ENCODE measurements at places on chromosomes 2 and 18. TPM values are rescaled to one million over a fixed set of nuclear protein-coding genes. Genes with fewer than 3 reads are reported as not detected.

- no peak for DNase-seq
These were observed 19.1 kb upstream of the AFTPH start for GRCh38 chr2:64504774-64505720.

- DNase-seq, result no peak
These were observed 56.8 kb upstream of the KIDINS220 start for GRCh38 chr2:8893978-8894820.

GRCh38 chr2:113124181-113124961 lies 3.0 kb upstream of the IL1RN start:
- peak; percentile 40 for DNase-seq

DNA sequence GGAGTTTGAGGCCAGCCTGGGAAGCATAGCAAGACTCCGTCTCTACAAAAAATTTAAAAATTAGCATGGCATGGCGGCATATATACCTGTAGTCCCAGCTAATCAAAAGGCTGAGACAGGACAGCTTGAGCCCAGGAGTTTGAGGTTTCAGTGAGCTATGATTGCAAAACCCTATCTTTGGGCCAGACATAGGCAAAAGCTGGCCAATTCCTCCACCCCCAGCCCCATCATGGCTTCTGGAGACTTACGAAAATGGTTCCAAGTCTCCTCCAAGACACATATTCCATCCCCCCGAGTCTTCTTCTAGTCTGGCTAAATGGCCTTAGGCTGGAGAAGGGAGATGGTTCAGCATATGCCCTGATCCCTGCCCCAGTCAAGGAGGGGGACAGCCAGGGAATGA lies 172.8 kb upstream of the HAAO start:
- no peak for DNase-seq

DNA sequence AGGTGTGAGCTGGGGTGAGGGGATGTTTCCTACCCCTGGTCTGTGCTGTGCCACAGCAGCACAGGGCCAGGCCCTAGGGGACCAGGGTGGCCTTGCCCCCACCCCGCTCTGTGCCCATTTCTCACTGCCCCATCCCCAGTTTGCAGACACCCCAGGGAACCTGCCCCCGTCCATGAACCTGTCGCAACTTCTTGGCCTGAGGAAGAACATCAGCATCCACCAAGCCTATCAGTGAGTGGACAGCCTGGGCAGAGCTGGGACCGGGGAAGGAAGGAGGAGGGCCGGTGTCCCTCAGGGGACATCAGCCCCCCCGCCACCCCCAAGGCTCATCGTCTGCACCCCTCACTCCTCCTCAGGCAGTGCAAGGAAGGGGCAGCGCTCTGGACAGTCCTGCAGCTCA lies 7.5 kb downstream of the PROM2 start:
- DNase-seq, result no peak

DNA sequence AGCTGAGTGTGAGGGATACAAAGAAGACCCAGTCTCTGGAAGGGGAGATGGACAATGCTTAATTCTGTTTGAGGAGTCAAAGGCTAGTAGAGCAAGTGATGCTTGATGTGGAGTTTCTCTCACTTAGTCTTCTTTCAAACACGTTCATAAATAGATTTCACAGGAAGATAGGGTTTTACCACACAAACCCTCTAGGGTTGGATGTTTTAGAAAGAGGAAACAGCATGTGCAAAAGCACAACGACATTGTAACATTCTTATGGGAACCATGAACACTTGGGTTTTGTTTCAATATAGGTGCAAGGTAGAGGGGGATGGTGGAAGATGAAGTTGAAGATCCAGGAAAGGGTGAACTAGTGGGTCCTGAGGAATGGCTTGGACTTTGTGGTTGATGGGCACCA lies 10.8 kb upstream of the EFEMP1 start:
- DNase-seq, result no peak

- no peak for DNase-seq
These were observed 56.7 kb downstream of the DIS3L2 start for GRCh38 chr2:232018181-232018580.

DNA sequence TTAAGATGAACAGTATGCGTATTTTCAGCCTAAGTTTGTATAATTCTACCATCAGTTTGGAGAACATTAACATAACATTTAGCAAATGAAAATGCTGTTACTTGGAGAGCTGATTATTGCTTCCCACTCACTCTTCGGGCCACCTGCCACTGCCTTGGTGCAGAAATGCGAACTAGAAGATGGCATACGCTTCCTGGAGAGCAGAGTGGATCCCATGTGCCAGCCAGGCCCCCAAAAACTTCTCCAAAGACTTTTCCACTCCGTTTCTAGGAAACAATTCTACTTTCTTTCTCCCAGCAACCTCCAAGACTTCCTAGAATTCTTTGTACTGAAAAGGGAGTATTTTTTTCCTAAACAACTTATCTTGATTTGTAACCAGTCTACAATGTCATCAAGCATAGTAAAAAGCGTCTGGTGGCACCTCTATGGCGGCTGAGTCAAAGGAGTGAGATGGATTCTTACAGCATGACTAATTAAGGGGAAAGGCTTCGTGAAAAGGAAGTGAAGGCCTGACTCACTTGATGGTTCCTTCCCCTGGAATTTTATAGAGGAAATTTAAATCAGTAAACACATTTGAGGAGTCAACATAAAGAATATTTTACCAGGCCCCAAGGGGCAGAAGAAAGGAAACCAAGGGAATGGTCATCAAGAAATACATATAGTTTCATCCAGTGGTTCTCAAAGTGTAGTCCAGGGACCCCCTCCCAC lies 36.6 kb downstream of the FEZ2 start:
- no peak for DNase-seq

Gene ACTG2
- total RNA-seq, result not detected

DNA sequence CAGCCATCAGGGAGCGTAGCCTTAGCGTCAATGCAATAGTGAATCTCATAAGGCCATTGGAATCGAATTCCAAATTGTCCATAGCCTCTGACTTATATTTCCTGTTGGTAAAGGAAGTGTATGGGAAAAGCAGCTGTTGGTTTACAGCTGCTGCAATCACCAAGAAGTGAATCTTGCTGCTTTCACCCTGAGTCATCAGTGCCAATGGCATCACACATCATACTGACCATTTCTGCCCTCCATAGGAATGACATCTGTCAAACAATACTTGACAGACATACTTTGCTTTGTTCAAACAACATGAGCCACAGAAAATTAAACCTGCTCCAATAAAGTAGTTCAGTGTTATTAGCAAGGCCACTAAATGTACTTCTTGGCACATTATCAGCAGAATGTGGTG lies 111.2 kb upstream of the KLHL29 start:
- no peak for DNase-seq

DNA sequence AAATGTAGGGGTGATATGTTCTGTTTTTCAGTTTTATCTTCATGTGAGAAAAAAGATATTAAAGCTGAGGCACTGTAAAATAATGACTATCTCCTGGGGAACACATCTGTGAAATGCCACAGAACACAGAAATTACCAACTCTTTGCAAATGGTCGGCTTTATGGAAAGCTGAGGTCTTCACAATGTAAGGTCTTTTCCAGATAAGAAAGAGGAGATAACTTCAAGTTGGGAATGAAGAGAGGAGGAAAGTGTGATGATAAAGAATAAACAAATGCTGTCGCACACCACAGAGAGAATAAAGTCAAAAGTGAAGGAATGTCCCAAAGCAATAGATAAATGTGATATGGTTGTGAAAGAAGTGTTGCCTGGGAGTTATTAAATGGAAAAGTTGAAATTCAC lies 1.2 kb upstream of the ALPK2 start:
- DNase-seq, result no peak

GRCh38 chr2:70767079-70767698 lies 811 bp downstream of the ADD2 start:
- peak; percentile 51 for DNase-seq

GRCh38 chr2:152505495-152505906 lies 170.5 kb downstream of the FMNL2 start:
- no peak for DNase-seq

DNA sequence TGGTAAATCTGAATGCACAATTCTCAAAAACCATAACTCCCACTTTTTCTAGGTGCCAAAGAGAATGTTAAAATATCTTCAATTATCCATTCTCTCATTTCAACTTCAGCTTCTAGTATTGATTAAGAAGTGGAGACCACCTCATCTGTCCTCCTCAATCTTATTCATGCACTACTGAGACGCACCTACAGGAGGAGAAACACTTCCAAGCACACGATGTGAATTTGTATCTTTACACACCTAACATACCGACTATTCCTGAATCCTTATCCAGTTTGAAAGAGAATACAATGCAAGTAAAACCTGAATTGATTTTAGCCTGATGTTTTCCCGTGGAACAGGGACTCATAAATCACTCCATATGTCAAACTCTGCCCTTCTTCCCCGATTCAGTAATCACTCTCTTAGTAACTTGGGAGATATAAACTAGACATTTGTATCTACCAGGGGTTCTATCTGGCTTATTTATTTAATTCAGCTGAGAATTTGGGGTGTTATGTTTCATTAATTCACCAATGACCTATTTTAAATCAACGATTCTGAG lies 101.0 kb downstream of the MREG start:
- DNase-seq, result no peak

DNA sequence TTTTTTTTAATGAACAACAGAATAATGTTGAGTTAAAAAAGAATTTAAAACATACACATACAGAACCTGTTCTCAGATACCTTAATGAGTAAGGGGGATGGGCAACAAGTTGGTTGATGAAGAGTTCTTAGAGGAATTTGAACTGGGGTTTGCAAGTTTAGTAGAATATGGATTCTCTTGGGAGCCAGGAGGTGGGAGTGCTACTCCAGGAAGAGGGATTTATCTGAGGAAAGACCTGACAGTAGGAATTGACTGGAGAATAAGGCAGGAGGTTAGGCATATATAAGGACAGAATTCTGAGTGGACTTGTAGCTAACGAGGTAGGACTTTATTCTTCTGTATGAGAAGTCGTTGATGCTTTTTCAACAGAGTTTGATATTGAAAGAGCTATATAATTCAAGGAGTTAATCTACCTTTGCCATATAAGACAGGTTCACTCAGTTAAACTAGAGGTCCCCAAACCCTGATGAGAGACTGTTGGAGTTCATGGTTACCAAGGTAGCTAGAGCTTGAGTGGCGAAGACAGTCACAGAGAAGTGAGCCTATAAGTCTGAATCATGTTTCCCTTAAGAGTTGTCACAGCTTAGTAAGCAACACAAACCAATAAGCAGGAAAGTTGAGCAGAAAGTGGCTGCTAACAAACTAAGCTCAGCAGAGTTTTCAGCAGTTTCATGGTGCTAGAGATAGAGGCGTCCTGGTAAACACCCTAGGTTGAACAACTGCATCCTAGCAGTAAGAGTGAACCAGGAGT lies 88.2 kb downstream of the NCOA1 start:
- peak; percentile 27 for DNase-seq

DNA sequence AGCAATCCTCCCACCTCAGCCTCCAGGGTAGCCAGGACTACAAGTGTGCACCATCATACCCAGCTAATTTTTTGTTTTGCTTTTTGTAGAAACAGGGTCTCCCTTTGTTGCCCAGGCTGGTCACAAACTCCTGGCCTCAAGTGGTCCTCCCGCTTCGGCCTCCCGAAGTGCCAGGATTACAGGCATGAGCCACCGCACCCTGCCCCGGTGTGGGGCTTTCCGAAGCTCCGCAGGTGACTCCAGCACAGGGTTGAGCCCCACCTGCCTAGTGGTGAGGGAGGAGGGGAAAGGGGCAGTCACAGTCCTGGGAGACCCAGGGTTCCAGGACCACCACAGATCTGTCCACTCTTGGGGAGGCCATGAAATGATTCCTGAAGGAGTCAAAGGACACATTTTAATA lies 5.2 kb downstream of the PRLH start:
- no peak for DNase-seq

Gene CFAP65
- not detected for total RNA-seq

GRCh38 chr2:217162533-217162932 lies 302.7 kb upstream of the TNP1 start:
- DNase-seq, result peak; percentile 47

GRCh38 chr2:241808721-241809382 lies at the start of gene NEU4:
Gene NEU4, plus strand, starts transcription at chr2:241809193. Its CDS starts 5,292 bp downstream, at chr2:241814485.
- DNase-seq, result no peak

GRCh38 chr2:100197631-100198153 lies 55.3 kb upstream of the AFF3 start:
- no peak for DNase-seq

Gene LRRC30
- total RNA-seq, result not detected

DNA sequence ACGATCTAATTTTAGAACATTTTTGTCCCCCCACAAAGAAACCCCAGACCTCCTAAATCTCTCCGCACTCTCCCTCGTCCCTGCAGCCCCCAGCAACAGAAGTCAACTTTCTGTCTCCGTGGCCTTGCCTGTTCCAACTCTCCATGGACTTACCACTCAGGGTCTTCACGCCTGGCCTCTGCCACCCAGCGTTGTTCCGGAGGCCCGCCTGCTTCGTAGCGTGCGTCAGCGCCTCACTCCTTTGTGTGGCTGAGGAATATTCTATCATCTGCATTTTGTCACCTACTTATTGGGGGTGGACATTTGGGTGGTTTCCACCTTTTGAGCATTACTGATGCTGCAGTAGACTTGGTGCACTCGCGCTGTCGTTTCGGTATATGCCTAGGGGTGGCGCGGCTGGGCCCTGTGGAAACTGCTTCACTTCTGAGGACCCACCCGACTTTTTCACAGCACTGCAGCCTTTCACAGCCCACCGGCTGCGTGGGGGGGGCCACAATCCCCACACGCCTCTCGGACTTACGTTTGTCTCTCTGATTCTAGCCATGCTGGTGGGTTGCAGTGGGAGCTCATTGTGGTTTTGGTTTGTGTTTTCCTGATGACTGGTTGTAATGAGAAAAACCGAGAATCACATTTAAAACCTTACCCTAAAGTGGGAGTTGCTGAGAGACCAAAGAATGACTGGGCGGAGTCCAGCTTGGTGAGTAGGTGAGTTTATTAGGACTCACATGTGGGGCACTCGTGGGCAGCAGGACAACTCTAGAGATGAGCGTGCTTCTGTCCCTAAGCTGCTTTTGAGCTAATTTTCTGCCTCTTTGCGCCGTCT lies 1.4 kb upstream of the HSBP1L1 start:
- no peak for DNase-seq

- DNase-seq, result no peak
These were observed 195.0 kb downstream of the CCDC102B start for GRCh38 chr18:68992719-68993482.

GRCh38 chr2:2575181-2575577 lies 244.1 kb upstream of the MYT1L start:
- no peak for DNase-seq

DNA sequence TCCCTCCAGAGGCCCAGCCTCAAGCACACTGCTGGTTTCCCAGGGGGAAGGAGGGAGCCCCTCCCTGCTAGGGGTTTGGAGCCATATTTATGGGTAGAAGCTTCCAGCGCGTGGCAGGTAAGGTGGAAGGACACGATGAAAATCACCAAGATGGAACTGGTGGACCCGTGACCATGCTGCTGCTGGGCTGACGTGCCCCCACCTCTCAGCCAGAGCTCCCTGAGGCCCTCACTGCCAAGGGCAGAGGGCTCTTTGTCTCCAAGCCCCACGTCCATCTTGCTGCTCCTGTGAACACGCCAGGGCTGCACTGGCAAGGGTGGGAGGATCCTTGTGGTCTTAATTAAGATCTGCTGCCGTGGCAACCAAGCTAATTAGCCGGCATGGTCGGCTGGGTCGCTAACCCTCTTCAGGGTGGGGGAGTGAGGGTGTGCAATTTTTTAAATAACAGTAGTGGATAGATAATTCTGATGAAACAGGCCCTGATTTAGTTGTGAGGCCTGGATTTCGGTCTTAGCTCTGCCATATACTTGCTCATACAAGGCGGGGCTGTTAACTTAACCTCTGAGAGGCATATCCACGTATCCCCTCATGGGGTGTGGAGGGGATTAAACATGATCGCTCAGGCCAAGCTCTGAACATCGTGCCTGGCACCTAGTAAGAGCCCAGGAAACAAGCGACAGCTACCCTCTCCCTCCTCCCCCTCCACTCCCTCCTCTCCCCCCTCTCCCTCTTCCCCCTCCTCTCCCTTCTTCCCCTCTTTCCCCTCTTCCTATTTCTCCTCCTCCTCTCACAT lies 232.8 kb downstream of the CELF4 start:
- no peak for DNase-seq

Gene G6PC2
- total RNA-seq, result not detected

All from activated naive CD4-positive, alpha-beta T cell treated with anti-CD3 and anti-CD28 coated beads for 36 hours (primary cell).